ENCODE measurements at places on chromosomes 2 and 18. TPM values are rescaled to one million over a fixed set of nuclear protein-coding genes. Genes with fewer than 3 reads are reported as not detected.
A peak's percentile ranks its signal among the peaks of the same experiment; 100 is the strongest.

GRCh38 chr2:216151313-216152025, 42.3 kb downstream of the XRCC5 start:
- DNase-seq, result peak; percentile 16

DNA sequence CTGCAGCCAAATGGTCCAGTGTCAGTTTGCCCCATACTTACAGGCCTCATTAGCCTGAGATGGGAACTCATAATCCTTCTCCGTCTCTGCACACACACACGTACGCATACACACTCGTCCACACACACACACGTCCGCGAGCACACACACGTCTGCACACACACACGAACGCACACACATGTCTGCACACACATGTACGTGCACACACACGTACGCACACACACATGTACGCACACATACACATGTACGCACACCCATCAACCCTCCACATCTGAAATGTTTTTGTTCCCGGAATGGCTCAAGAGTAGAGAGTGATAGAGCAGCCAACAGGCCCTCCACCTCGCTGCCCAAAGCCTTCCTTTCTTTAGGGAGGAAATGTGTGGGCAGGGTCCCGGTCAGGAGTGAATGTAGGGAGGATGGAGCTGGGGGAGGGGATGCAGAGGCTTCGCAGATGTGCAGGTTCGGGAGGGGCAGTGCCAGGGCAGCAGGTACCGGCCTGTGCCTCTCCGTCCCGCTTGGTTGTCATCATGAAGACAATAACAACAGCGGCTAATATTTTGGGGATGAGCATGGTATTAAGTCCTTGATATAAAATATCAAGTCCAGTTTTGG, 52.7 kb downstream of the PTGR3 start:
- no peak for DNase-seq

GRCh38 chr2:234635284-234635683, 138.4 kb upstream of the ARL4C start:
- DNase-seq, result peak; percentile 28

- DNase-seq, result no peak
These were observed 459.2 kb upstream of the ACVR2A start for GRCh38 chr2:147385600-147385999.

Gene KIAA2012
- not detected for total RNA-seq

DNA sequence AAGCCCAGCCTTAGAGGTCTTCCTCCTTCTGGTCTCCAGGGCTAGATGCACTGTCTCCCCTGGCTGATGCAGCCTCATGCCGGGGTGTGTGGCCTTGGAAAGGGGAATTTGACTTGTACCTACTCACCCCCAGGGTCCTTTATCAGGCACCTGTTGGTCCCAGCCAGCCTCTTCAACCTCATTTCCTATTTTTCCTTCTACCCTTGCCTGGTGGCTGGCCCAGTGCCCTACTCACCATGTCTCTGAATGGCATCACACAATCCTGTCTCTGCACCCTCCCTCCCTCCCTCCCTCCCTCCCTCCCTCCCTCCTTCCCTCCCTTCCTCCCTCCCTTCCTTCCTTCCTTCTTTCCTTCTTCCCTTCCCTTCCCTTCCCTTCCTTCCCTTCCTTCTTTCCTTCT, 17.1 kb upstream of the ST3GAL5 start:
- no peak for DNase-seq

Gene CD8A
- total RNA-seq, result not detected

Gene ALPI
- total RNA-seq, result not detected

DNA sequence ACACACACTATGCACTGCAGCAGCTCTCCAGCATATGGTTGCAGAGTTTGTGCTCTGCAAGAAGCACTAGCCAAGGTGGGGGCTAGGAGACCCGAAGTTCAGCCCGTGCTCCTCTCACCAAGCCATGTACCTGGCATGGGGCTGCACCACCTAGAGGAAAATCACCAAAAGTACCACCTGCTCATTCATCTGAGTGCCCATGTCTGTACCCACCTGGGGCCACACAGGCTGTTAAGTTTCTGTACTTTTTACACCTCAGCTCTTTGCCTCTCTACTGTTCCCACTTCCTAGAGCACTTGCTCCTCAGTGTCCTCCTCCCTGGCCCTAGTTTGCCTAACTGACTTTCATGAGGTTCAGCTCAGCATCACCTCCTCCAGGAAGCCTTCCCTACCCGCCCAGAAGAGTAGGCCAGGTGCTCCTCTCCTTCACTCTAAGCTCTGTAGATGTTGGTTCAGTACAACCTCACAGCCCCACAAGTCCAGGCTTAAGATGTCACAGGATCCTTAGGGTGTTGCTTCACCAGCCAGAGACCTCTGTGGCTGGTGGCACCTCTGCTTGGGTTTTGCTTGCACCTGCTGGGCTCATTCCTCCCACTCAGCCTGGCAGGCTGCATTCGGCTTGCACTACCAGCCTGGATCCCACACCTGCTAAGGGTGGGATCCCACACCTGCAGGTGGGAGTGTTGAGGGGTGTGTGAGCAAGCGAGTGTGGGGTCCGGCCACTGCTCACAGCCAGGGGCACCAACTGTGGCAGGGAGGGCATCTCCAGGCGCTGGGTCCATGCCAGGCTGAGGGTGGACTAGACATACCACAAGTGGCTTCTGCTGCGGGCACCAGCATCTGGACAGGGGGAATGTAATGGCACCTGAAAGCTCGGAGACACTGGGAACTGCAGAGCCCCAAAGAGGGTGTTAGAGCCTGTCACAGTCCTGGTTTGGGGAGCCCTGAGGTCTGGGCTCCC, 10.2 kb upstream of the TFCP2L1 start:
- no peak for DNase-seq

- no peak for DNase-seq
These were observed 62.6 kb downstream of the BAZ2B start for GRCh38 chr2:159553727-159554126.

DNA sequence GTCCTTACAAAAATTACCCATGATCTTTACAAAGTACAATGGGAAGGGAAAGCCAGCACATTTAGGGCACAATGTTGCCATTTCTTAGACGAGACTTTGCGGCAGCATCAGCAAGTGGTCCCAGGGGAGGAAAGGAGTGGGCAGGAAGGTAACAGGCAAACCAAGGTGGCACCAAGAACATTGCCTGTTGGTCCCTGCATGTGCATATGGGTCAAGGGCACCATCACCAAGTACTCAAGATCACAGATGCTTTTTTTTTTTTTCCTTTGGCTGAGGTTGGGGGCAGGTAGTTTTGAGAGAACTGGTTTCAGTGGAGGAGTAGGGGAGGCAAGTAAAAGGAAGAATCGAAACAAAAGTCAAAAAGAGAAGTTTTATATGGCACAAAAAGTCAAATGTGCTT, 752 bp upstream of the CYTIP start:
- no peak for DNase-seq

GRCh38 chr2:134260713-134261112, 6.8 kb downstream of the MGAT5 start:
- DNase-seq, result peak; percentile 99

- no peak for DNase-seq
These were observed 132.1 kb upstream of the DLGAP1 start for GRCh38 chr18:4587204-4587603.

GRCh38 chr18:58363767-58364540, 264.9 kb downstream of the ALPK2 start:
- DNase-seq, result peak; percentile 54

- DNase-seq, result no peak
These were observed 103.5 kb downstream of the BMPR2 start for GRCh38 chr2:202479610-202480009.

GRCh38 chr2:113069676-113070605, 2.2 kb downstream of the IL1F10 start:
- no peak for DNase-seq

Measured in fibroblast of the aortic adventitia (primary cell).